ENCODE measurements at places on chromosomes 2 and 18.

- no peak for DNase-seq
Observed at GRCh38 chr18:28581521-28582071, 404.7 kb upstream of the CDH2 start.

DNA sequence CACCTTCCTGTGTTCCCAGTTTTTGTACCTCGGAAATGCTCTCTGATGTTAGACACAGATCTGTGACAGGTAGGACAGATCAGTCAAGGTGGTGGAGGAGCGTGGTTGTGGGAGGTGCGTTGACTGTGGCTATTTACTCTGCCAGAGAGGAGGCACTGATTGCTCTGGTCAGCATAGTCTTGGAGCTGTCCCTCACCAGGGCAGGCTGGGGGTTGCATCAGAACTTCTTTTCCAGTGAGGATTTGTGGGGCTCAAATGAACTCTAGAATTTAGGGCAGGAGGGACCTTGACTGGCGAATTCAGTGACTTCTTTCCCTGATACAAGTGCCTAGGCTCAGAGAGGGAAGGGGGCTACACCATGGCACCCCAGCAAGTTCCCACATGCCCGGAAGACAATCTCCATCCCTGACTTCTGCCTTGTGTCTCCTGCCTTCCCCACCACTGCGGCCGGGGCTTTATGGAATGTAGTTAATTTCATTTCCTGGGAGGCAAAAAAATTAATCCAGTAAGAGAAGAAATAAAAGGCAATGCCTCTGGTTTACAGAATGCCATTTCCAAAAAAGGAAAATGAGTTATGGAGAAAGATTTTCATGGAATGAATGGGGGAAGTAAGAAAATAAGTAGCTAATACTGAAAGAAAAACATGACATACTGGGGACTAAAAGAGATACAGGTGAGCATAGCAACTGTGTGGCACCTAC is 26.1 kb downstream of the NIFK start:
- DNase-seq = no peak

- no peak for DNase-seq
Observed at GRCh38 chr2:231486851-231487596, 22.7 kb upstream of the NCL start.

- no peak for DNase-seq
Observed at GRCh38 chr18:74595431-74595830, 2.2 kb upstream of the ZNF407 start.

DNA sequence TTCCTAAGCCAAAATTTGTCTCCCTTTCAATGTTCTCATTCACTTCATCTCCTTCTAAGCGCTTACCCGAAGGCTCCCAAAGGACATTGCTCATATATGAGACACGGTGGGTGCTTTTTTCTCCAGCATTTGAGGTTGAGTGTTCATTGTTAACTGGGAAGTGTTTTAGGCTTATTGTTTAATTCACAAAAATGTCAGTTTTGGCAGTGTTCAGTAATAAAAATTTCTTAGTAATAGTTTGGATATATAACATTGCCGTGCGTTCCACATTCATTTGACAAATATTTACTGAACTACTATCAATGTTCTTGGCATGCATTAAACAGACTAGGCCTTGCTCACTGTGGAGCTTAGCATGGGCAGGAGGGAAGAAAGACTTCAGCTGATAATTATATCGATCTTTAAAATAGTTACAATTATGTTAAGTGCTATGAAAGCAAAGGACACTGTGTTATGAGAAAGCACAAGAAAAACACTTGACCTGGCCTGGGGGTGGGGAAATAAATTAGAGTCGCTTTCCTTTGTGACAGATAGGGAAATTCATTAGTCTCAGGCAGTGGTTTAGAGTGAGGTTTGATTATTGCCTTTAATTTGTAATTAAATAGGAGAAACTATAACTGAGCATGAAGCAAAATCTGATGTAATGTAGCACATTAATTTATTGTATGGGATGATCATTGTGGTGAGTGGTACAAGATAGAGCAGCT is 82.2 kb upstream of the DOCK10 start:
- no peak for DNase-seq

GRCh38 chr2:31191931-31192330 is 25.4 kb downstream of the CAPN14 start:
- no peak for DNase-seq

DNA sequence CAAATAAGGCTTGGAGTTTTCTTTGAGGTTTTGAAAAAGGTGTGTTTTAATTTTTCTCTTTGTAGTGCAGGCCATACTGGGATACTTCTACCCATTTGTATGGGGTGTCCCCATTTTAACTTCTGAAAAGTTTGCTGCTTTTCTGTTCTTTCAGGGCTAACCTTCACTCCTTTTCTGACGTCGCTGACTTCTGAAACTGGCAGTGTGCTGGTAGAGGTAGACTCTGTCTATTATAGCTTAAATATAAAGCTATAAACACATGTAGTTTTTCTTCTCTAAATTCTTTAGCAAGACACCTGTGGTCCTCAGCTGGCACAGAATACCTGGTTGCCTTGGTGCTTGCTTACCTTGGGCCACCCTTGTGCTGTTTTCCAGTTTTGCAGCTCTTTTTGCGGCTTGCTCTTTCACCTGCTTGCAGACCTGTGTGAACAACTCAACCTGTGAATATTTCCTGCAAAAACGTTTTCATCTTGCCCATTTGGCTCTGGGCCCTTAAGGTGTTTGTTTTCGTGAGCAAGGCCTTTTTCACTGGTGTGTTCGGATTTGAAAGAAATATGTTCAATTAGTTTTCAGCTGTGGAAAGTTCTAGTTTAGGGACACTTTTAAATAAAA is 42.2 kb downstream of the PHLPP1 start:
- no peak for DNase-seq

- DNase-seq = no peak
Observed at GRCh38 chr2:209383212-209383611, 40.6 kb upstream of the MAP2 start.

GRCh38 chr2:231482806-231483391 is 18.6 kb upstream of the NCL start:
- peak; percentile 66 for DNase-seq

DNA sequence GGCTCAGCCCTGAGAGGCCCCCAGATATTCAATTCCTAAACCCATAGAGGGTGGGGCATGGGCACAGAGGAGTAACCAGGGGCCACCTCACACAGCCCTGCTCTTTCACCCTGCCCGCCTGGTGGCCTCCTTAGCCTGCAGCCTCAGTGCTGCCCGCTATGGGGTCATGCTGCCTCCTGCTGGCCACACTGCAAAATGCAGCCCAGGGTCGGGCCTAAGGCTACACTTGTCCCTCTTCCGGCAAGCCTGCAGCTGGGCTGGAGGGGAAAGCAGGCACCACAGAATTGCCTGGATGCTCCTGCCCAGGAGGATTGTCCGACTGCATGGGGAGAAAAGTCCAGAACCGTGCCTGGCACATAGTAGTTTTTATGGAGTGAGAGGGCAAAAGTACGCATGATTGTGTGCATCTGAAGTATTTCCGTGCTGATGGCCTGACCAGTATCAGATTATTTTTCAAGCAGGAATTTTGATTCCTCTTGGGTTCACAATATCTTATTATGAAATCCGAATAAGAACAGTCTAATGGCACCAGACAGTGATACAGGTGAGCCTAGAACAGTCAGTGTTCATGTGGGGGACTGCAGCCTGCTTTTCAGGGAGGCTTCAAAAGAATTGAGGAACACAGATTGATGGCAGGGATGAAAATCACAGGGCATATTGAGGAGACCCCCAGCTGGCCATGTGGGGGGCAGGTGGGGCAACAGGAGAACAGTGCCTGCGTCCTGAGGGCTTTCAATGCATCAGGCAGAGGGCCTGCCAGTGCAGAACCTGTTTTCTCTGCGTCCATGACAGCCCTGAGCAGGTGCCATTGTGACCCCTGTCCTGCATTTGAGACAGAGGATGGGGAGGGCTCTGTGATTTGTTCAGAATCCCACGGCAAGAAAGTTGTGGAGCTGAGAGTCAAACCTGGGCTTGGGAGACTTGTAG is 51.2 kb upstream of the ALPP start:
- peak; percentile 55 for DNase-seq

- no peak for DNase-seq
Observed at GRCh38 chr2:133438848-133439564, 129.3 kb downstream of the NCKAP5 start.

DNA sequence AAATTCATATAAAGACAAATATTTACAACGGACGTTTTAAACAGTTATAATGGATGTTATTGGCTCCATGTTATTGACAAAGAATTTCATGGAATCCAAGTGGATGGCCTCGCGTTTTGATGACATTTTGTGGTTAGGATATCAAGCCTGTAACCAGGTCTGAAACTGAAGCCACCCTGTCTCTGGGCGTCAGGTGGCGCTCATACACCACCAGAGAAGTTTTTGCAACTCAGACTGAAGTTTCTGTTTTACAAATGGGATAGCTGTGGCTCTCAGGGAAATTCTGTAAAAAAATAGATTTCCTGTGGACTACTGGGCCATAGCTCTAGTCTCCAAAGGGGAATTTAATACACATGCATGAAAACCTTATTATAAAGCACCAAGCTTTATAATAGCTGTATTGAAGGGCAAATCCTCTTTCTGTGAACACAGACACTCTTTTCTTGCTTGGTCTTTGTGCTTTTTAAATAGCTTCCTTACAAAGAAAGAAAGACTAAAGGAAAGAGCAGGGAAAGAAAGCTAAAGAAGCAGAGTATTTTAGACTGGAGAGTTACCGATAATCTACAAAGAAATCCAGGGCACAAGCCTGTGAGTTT is 86.7 kb downstream of the C18orf54 start:
- peak; percentile 23 for DNase-seq

DNA sequence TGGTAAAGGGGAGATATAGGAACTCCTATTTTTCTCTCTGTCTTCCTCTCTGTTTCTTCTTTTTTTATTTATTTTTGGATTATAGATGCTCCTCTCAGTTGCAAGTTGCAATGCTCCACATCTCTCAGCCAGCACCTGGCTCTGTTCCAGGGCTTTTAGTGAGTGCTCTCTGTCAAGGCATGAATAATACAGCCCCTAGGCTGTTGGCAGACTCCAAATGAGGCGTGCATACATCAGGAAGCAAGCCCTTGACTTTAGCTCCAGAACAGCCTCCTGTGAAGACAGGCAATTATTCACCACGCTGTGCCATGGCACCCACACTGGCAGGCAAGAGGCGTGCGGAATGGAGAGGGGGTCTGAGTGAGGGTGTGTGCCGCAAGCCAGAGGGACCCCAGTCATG is 228.1 kb upstream of the PXDN start:
- peak; percentile 65 for DNase-seq

DNA sequence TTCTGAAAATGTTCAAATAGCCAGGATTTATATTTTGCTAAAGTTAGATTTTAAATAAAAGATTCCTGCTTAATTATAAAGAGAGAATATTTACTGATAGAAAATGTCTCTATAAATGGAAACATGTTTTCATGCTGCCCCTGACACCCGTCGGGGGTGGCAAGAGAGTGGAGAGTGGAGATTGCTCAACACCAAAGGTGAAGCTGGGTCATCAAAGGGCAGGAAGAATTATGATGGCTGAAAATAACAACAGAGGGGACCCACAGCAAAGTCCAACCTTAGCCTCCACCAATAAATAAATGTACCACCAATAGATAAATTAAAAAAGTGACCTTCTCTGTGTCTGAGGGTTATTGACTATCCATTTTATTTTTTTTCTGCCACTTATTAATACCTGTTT is 326.8 kb upstream of the GYPC start:
- DNase-seq = no peak

- no peak for DNase-seq
Observed at GRCh38 chr2:86471637-86472036, 30.5 kb downstream of the KDM3A start.
